ENCODE measurements at places on chromosomes 7 and 10.

- no peak for DNase-seq
Measured at GRCh38 chr7:122014697-122015096, 129.4 kb downstream of the AASS start.

DNA sequence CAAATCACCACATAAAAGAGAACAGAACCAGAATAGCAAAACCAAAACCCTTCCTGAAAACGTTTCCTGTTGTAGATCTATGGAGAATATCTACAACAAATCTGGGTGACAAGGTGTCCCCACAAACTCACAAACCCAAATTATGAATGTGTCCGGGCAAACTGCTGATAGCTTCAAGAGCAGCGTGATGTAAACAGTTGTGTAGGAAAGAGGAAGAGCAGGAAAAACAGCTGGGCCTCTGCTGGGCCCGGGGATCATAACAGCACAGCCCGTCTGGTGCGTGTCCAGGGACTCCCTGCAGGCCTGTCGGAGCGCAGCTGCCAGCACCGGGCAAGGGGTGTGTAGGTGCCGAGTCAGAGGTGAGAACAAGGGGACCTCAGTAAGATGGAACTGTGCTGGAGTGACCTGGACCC is 53.7 kb downstream of the KCNH2 start:
- DNase-seq: no peak

DNA sequence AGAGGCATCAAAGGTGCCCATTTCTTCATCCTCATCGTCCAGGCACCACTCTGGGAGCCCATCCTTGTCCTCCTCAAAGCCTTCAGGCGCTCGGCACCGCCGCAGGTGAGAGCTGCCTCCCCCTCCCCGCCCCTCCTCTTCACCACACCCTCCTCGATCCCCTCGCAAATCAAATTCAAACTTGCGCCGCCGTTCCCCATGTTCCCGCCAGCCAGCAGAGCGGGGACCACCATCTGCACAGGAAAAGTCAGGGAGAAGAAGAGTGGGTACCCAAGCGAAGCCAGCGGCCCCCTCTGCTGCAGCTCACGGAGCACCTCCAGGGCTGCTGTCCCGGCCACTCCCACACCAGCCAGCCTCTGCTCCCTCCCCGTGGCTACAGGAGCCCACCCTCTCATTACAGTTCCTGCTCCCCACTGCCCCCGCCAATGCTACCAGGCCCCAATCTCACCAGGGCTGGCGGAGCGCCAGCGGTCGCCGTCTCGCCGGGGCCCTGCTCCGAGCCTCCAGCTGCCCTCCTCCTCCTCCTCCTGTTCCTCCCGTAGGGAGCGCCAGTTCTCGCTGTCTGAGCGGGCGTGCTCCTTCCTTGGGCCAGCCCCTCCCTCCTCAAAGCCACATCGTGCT is 7.7 kb downstream of the GIGYF1 start:
- DNase-seq: no peak

DNA sequence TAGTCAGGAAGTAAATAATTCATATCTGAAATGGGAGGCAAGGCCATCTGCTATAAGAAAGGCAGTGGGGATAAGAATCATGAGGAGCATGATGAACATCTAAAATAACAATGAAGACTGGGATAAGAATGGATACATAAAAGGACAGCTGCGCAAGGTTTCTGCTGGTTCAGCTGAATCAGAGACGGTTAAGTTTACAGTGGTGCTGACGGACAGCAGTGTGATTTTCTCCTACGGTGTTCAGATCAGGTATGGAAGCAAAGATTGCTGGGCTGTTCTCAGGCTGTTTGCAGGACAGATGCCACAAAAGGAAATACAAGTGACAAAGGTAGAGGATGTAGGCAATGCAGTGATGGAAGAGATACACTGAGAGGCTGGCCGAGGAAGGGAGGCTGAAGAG is 8.4 kb downstream of the CYCS start:
- no peak for DNase-seq

DNA sequence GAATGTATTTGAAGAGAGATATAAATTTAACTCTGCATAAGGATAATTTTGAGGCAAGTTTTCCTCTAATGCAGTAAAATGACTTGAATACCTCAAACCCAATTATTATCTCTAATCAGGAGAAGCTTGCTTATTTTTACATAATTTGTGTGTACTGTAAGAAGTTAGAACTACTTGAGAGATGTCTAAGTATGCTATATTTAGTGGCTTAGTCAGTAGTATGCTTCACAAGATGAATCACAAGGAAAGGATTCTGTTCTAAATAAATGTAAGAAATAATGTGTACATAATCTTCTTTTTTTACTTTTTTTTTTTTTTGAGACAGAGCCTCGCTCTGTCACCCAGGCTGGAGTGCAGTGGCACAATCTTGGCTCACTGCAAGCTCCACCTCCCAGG is 13.7 kb downstream of the PHTF2 start:
- DNase-seq: no peak
